Stimulated activated CD4-positive, alpha-beta T cell treated with anti-CD3 and anti-CD28 coated beads, Interleukin-4, amount 100 ng/mL, for 1 hour (primary cell): ENCODE measurements at places on chromosomes 7 and 10.

GRCh38 chr10:12965571-12965970 lies 35.9 kb downstream of the CCDC3 start:
- DNase-seq: no peak

GRCh38 chr10:113037218-113037617 lies 87.2 kb downstream of the TCF7L2 start:
- no peak for DNase-seq

GRCh38 chr10:30412901-30413300 lies 21.1 kb upstream of the MAP3K8 start:
- no peak for DNase-seq

DNA sequence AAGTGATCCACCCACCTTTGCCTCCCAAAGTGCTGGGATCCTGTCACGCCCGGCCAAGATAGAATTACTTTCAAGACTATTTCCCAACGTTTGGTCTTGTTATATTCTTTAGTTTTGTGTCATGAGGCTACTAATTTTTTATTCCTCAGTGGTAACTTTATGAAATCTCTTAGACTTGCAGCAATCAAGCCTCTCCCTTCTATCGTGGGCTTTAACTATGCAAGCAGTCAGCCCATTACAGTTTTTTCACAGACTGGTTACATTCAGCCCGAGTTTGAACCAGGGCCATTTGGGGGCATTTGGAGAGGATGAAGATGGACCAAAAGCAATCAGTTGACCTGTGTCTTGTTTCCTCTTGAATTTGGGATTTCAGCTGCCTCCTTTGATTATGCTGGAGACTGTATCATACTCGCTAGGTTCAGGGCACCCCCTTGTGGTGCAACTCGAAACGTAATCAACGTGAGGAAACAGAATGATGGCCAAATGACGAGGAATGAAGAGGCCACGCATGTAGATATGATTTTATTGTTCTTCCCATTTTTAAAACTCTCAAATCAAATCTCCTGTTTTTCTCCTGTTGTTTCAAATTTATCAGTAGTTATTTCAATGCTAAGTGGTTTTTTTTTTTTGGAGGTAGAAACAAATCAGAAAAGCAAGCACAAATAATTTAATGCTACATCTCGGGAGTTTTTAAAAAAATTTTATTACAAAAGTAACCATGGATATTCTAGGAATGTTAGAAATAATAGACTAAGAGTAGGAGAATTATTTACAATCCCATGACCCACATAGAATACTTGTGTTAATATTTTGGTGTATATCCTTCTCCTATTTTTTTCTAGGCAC lies 151.6 kb downstream of the KIAA1217 start:
- peak; percentile 11 for DNase-seq
